ENCODE measurements at places on chromosomes 1 and 21.

DNA sequence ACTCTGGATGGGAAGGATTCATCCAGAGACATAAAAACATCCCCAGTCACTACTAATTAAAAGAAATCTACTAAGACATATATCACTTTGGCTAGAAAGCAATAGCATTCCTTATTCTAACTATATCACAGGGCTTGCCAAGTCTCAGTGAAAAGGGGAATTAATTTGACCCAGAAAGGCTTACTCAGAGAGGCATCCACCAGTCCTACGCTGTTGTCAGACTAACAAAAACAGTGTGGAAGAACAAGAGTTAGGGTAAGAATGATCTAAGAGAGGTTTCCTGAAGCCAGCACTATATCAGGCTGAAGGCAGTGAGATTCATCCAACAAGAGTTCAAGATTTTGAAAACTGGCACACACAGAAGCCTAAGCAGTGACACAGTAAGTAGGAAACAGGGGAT lies 126.1 kb downstream of the GDAP2 start:
- no peak for DNase-seq

DNA sequence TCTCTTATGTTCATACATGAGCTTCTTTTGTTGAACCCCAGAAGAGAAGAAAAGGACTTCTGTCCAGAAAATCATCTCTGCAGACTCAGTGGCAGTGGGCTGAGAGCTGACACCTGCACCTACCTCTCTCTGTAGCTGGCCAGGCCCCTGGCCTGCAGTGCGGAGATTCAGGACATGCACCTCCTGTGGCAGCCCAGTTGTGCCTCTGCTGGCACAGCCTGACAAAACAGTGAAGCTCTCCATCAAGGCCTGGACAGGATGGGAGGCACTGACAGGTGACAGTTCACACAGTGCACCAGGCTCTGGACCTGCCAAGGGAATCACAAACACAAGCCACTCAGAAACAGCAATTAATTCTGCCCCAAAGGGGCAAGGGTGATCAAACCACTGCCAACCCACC lies 88.8 kb downstream of the TGFBR3 start:
- no peak for DNase-seq

GRCh38 chr1:185880330-185880729 lies 146.1 kb downstream of the HMCN1 start:
- DNase-seq: no peak

- no peak for DNase-seq
Measured at GRCh38 chr1:41388510-41388909, 27.3 kb downstream of the FOXO6 start.

DNA sequence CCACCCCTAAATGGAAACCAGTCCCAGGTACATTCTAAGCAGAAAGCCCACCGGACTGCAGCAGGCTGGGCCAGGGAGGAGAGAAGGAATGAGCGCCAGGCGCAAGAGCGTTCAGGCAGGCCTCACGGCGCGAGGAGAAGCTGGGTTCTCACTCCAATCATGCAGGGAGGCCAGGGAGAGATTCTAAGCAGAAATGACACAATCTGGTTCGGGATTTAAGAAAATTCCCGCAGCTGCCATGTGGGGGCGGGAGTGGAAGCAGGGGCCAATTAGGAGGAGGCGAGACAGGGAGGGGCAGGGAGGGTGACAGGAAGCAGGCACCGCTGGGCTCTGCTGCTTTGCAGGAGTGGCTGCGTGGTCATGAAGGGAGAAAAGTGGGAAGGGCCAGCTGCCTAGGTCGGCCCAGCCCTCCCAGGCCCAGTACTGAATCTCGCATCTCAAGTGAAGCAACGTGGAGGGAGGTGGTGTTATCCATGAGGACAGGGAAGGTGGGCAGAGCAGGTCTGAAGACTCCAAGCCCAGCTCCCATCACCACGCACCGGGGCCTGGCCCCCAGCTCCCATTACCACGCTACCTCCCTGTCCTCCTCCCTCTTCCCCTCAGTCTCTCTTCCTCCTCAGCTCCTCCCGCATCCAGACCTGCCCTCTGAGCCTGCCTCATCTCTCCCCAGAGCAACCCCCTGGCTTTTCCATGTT lies 11.8 kb downstream of the NPHP4 start:
- no peak for DNase-seq

DNA sequence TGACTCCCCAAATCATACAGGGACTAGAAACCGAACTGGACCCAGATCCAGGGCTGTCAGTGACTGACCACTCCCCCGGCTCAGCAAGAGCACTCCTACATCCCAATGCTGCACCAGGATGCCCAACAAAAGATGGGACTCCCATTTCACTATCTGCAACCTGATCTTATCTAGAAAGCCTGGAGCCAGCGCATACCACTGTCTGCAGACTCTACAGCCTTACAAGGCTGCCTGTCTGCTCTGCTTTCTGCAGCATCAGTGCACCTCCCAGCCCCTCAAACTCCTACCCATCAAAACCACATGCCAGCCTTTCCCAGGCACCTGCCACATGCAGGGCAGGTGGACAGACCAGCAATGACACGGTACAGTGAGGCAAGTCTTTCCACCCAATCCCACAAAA lies 52.2 kb downstream of the SSBP3 start:
- DNase-seq: no peak

GRCh38 chr1:7299994-7300393 lies 471.1 kb upstream of the VAMP3 start:
- peak; percentile 67 for DNase-seq

GRCh38 chr1:168688644-168689326 lies 40.2 kb downstream of the DPT start:
- DNase-seq: no peak

GRCh38 chr1:226123591-226124471 lies 61.3 kb downstream of the H3-3A start:
- no peak for DNase-seq

DNA sequence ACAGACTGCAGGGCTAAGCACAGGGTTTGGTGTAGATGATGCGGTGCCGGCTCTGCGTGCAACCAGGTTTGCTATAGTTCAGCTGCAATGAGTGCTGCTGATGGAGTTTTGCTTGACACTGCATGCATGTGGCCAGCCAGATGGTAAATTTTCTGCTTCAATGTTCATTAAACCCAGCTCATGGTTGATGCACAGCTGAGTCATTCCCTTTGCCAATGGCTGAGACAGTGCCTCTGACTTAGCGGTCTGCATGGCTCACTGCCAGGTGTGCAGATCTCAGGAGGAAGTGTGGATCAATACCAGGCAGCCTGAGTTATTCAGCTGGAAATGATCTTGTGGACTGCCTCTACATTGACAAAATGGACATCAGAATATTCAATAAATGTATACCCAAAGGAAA lies 172.7 kb upstream of the ZP4 start:
- no peak for DNase-seq

- DNase-seq: no peak
Measured at GRCh38 chr1:173222149-173223030, 15.3 kb upstream of the TNFSF4 start.

DNA sequence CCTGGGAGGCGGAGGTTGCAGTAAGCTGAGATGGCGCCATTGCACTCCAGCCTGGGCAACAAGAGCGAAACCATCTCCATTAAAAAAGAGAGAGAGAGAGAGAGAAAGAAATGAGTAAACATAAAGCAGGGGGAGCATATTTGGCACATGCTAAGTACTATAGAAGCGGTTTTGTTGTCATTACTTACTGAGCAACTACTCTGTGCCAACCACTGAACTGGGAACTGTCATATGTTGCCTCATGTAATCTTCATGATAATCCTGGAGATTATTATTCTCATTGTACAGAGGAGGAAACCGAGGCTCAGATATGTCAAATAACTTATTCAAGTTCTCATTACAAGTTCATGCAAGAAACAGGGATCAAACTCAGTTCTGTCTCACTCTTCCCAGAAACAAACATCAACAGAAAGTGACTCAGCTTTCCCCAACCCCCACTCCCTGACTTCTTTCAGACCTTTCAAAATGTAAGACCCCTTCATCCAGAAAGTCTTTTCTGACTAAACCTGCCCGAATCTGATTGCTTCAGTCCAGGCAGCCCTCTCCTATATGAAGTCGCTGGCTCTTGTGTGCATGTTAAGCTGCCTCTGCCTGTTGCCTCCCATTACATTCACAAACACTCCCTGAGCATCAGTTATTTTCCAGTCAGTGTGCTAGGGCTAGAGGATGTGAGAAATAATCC lies 23.5 kb downstream of the LAMB3 start:
- no peak for DNase-seq

GRCh38 chr1:203036135-203036534 lies 9.8 kb downstream of the PPFIA4 start:
- DNase-seq: no peak

DNA sequence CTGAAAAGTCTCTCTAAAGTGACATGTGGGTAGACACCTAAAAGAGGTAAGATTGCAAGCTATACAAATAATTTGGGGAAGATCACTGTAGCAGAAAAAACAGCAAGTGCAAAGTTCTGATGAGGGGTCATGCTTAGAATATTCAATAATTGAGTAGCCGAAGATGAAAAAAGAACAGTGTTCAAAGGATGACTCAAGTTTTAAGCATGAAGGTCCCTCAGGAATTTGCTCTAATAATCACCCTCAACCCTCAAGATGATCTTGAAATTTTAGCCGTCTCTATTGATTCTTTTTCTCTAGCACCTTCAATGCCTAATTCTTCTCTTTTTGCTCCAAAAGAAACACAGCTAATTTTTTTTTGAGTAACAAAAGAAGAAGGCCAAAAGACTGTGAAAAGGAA lies 190.6 kb upstream of the ZNHIT6 start:
- DNase-seq: no peak

DNA sequence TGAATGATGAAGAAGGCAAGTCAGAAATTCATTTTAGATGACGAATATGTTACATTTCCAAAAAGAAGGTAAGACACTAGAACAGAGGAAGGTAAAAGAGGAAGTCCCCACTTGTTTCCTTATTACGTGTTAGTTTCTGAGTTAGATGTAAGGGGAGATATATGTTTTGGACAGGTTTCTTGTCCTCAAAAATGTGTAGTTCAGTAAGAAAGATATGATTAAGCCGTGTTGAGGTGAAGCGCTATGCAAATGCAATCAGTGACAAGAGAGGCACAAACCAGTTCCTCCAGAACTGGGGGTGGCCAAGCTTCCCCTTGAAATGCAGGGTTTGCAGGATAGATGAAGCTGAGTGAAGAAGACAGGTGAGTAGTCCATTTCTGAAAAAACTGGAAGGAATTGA lies 293.3 kb upstream of the RUNX1 start:
- DNase-seq: no peak

DNA sequence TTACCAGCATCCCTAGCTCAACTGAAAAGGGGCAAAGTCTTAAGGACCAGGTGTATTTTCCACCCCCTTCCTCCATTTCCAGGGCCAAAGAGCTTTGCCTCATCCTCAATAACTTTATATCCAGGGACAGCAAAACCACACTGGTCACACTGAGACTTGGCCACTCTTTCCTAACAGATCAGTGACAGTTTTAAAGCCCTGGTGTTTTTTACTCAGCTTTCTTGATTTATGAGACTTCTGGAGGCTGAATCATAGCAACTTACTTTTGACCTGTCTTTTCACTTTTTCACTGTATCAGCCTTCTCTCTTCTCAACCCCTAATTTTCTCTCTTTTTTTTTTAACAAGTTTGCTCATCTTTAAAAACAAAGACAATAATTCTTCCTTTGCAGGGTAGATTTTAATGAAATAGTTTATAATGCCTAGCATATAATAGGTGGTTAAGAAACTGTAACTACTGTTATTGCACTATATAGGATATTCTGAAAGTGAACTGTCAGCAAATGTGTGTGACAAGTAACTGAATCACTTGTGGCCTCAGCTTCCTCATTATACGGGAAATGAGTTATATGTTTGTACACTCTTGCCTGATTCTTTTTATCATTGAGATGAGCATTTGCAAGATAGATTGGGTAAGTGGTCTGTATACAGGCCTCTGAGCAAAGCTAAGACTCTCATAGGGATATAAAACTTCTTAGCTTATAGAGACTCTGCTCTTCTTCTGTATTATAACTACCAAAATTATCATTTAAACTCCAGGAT lies 19.7 kb upstream of the DYNLT5 start:
- DNase-seq: no peak

DNA sequence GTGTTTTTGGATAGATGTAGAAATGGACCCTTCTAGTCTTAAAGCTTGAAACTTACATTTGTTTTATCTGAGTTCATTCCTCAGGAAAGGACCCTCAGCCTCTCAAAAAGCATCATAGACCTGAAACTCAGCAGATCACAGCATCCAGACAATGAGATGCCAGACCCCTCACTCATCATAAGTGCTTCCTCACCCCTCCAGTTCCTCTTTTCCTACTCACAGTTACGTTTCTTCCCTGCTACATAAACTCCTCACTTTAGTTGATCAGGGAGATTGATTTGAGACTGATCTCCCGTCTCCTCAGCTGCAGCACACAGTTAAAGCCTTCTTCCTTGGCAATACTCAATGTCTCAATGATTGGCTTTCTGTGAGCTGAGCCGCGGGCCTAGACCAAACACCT lies 282.0 kb downstream of the FAM72C start:
- DNase-seq: no peak
